ENCODE measurements at places on chromosomes 1 and 21.

DNA sequence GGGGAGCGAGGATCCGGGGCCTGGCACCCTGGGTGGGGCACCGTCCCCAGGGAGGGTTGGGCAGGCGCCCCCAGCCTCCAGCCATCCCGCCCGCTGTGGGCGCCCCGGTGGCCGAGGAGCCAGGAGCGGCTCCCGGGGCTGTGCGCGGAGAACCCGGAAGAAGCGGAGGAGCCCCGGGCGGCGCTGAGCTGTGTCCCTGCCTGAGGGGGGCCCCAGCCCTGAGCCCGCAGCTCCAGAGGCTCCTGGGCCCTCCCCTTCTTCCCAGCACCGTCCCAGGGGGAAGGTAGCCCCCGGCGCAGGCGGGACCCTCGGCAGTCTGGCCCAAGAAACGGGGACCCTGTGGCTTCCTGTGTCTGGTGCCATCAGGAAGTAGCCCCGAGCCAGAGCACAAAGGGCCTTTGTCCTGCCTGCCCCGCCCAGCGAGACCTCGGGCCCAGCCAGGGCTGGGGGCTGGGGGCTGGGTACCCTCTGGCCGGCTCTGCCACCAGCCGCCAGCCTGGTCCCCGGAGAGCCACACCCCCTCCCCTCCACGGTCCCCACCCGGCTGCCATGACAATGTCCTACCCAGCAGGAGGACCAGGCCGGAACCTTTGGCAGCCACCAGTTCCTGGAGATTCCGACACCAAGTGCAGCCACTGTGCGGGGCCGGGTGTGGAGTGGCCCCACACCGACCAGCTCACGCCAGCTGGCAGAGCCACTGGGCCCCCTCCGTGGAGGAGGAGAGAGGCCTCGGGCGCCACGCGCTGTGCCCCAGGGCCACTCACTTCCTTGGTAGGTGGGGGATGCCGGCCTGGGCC is 15.6 kb upstream of the TTLL10 start:
- DNase-seq = peak; percentile 89

GRCh38 chr1:111855260-111855659 is 99.6 kb downstream of the DDX20 start:
- no peak for DNase-seq

- DNase-seq = no peak
Observed at GRCh38 chr1:214327514-214327913, 46.6 kb downstream of the SMYD2 start.

GRCh38 chr1:199121047-199121446 is 482.2 kb downstream of the PTPRC start:
- DNase-seq = no peak

DNA sequence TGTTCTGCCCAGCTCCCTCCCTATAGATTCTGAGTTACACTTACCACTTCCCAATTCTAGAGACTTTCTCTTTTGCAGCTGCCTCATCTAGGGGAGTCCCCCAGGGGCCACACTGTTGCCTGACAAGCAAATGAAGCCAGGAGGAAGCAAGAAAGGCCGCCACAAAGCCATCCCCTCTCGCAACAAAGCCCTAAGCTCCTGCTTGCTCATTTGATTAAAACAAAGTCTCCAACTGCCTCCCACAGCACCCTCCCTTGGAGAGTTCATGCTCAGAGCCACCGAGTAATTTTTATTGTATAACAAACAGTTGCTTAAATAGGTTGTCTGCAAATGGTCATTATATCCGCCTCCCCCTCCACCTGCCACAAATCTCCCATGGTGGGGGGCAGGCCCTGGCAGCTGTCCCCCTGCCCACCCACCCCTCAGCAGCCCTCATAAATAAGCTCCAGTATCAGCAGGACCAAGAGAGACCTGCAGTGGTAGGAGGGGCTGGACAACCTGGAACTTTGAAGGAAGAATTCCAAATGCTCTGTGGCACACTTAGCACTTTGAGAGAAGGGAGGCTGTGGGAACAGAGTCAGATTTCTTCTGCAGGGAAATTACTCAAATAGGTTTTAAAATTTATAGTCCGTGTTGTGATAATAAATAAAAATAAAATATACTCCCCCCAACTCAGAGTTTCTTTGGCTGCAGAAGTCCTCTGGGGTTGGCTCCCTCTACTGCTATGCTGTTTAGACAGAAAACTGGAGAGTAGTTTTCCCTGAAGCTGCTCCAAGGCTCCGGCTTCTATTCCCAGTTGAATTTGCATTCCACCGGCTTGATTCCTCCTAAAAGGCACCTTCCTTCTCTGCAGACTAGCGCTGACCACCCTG is 237.5 kb downstream of the TTLL7 start:
- DNase-seq = no peak

DNA sequence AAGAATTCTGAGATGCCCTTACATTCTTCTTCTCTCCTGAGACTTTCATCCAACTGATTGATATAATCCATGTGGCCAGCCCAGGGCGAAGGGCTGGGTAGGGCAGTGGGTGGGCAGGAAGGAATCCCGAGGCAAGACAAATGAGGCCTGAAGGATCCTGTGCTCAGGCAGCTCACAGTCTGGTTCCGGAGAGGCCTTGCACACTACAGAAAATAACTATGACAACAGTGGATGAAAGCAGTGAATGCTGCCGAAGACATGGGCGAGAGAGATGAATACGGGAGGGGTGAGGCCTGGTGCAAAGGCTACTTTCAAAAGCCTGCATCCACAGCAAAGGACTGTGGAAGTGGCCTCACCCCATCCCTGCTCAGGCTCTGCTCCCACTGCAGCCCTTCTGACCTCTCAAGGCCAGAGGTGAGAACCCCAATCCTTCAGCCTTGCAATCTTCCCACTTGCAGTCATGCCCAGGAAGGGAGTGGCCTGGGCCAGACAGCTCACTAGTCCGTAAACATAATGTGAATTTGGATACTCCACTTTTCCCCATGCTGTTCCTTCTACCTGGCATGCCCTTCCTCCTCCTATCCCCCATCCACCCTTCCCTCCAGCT is 183.7 kb upstream of the EDN2 start:
- no peak for DNase-seq

GRCh38 chr1:160807247-160807646 is 11.3 kb downstream of the LY9 start:
- DNase-seq = no peak

DNA sequence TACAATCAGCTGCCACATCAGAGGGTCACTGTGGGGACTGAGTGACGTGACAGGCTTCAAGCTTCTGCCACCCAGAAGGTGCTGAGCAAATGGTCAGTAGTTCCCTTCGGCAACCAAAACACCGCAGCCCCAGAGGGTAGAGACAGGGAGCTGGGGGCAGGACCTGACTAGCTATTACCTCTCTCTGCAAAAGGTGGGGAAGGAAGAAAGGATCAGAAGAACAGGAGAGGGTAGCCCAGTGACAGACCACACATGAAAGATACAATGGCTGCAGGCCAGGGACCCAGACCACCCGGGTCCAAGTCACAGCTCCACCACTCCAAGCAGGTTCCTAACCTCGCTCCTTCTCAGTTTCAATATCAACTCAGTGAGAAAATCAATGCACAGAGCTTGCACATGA is 377.1 kb downstream of the NPHP4 start:
- no peak for DNase-seq

- no peak for DNase-seq
Observed at GRCh38 chr1:32138965-32139364, 31.1 kb downstream of the KPNA6 start.

GRCh38 chr1:59730302-59730701 is 84.4 kb upstream of the HOOK1 start:
- no peak for DNase-seq

- no peak for DNase-seq
Observed at GRCh38 chr1:168100315-168101002, 36.3 kb downstream of the GPR161 start.

GRCh38 chr1:217599154-217599553 is 31.7 kb downstream of the GPATCH2 start:
- no peak for DNase-seq

- peak; percentile 69 for DNase-seq
Observed at GRCh38 chr1:35559317-35559944, 1.8 kb downstream of the NCDN start.

DNA sequence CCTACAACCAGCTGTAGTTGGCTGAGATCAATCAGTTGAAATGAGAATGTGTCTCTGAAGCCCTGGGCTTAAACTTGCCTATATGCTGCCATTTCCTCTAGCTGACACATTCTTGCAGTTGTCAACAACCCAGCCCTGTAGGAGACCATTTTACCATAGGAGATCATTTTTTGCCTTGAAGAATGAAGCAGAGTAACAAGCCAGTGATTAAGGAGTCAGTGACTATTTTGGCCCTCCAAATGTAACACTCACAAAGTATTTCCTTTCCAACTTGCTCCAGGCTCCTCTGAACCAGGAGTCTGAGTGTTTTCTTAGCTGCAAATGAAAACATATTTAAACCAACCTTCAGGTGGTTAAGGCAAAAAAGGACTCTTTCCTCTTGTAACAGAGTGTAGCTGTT is 183.5 kb downstream of the ZZZ3 start:
- no peak for DNase-seq

DNA sequence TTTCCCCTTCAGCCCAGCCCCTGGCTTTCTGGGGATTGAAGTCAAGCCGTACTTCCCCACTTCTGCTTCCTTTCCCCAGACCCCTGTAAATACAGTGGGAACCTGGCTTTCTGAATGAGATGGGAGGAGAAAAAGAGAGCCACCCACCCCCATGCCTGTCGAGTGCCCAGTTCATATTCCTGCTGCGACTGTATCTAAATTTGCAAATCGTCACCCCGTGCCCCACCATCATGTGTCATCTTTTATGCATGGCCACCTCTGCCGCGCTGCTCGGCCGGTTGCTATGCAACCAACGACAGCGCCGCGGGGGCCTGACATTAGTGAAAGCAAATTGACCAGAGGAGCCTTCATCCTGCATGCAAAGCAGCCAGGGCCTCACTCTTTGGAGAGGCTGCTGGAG is 143.0 kb downstream of the ELAVL4 start:
- DNase-seq = no peak

DNA sequence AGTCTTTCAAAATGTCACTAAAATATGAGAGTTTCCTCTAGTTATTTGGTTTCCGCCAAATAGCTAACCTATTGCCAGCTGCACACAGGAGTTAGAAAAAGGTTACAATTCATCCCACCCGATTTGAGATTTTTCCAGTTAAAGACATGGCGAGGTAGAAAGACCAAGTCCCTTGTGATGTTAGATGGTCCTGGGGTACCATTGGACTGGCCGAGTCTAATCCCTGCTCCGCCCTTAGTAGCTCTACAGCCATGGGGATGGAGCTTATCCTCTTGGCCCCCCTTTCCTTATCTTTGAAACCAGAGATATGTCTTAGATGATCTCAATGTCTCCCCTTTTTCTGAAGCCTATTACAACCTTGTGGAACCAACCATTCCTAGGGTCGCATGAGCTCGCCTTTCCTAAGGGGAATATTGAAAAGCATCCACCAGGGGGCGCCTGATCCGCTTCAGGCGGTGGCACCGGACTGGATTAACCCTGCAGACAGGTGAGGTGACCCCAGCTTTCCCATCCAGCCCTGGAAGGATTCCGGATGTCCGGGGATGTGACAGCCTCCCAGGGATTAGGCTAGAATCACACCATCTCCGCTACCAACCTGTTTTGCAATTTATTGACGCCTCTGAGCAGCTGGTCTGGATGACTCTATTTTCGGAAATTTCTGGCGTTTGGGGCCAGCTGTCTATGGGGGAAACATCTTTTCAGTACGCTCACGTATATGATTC is 68.3 kb upstream of the SIM2 start:
- peak; percentile 30 for DNase-seq

DNA sequence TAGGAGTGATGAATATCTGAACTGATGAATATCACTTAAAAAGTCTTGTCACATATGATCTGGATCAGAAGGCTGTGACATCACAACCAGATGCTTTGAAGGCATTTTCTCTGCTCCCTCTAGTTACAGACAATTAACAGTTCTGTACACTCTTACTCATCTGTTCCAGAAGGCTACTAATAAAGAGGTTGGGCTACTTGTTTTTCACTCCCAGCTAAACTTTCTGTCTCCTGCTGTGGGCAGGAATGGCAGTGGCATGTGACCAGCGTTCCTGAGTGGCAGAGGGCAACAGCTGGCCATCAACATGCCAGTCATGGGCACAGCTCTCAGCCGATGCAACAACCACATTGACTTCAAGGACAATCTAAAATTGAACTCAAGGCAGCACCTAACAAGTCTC is 66.7 kb downstream of the SLC45A1 start:
- no peak for DNase-seq

DNA sequence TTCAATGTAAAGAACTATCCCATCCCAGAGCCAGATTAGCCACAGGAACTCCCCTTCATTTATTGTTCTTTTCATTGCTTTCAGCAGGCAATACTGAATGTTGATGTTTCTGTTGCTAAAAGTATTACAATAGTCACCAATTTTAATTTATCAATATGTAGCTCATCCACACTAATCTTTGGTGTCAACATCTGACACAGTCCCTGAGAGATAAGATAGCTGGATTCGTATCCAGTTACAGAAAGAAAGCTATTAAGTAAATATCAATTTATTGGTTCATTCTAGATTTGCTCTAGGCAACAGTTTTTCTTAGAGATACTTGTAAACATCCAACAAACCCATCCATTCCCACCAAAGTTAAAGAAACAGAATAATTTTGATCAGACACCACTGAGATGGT is 4.7 kb downstream of the ADSS2 start:
- no peak for DNase-seq

- no peak for DNase-seq
Observed at GRCh38 chr1:240086726-240087125, 5.0 kb upstream of the FMN2 start.

- peak; percentile 44 for DNase-seq
Observed at GRCh38 chr1:39720094-39720999, 18.3 kb upstream of the PPIE start.

GRCh38 chr1:11196945-11197344 is 7.8 kb downstream of the ANGPTL7 start:
- no peak for DNase-seq

- DNase-seq = no peak
Observed at GRCh38 chr1:90579212-90579802, 137.8 kb downstream of the BARHL2 start.

DNA sequence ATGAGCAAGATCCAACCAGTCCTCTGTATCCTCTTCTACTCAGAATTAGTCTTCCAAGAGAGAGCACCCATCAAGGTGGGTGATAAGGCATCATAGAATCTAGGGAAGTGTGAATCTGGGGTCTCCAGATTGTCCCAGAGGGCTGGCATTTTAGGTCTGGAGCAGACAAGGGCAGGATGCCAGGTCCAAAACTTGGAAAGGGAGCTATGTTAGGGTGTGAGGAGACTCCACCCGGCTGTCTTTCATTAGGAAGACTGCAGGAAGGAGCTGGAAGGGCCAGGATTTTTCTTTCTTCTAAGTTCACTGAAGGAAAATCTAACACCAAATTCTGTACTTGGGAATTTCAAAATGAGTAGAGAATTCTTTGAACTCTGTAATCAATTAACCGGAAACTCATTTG is 86.1 kb upstream of the BMP8A start:
- no peak for DNase-seq

- DNase-seq = no peak
Observed at GRCh38 chr1:98523256-98523655, 138.3 kb upstream of the SNX7 start.

- no peak for DNase-seq
Observed at GRCh38 chr1:174397261-174397660, 50.5 kb upstream of the GPR52 start.

- DNase-seq = no peak
Observed at GRCh38 chr1:93607814-93608186, 73.8 kb downstream of the BCAR3 start.
